ENCODE measurements at places on chromosomes 7 and 10.
A peak's percentile ranks its signal among the peaks of the same experiment; 100 is the strongest.

- DNase-seq: no peak
These were observed 18.3 kb downstream of the CHST3 start for GRCh38 chr10:71982269-71983178.

DNA sequence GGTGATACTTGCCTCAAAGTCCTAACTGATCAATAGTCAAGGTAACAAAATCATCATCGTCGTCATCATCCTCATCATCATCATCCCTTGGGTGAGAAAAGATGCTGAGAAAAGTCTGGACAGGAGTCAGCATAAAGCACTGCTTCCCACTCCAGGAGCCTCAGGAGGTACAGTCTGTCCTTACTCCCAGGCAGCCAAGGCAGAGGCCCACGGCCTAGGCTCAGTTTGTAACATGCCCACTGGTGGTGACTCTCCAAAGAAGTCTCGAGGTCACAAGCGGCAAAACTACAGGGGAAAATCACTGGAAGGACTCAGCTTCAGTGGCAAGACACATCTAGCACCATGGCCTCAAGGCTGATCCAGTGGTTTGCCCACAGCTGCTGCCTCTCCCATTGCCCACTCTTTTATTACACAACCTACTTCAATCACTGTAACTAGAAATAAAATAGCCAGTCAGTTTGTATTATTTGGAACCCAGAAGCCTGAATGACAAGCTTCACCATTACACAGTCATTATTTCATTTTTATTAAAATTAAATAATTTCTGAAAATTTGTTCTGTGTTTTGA, 150.4 kb downstream of the SRPK2 start:
- no peak for DNase-seq

GRCh38 chr7:119382726-119383125, 890.2 kb upstream of the KCND2 start:
- DNase-seq: no peak

GRCh38 chr7:80825499-80825898, 93.4 kb downstream of the SEMA3C start:
- DNase-seq: no peak

GRCh38 chr10:114045136-114046086, 1.7 kb downstream of the ADRB1 start:
- DNase-seq: peak; percentile 29

DNA sequence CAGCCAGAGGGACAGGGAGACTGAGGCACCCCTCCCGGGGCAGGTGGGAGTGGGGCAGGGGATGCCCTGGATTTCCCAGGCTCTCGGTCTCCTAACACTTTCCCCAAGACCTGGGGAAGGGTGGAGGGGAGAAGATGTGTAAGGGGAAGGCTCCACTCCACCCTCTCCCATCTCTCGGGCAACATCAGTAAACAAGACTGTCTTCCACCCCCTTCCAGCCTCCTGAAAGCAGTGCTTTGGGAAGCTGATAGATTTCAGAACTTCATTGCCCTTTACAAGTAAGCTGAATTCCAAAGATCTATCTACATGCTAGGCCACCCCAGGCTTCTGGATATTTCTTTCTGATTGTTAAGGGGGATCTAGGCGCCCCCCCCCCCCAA, 3.7 kb downstream of the FLNC start:
- DNase-seq: no peak

- no peak for DNase-seq
These were observed 20.6 kb upstream of the WASL start for GRCh38 chr7:123769371-123769770.

- DNase-seq: no peak
These were observed 375.0 kb upstream of the SEMA3C start for GRCh38 chr7:81293806-81294205.
